ENCODE measurements at places on chromosomes 12 and 14.

- peak; percentile 46 for DNase-seq
Observed at GRCh38 chr14:101062065-101062450, 158.5 kb upstream of the RTL1 start.

DNA sequence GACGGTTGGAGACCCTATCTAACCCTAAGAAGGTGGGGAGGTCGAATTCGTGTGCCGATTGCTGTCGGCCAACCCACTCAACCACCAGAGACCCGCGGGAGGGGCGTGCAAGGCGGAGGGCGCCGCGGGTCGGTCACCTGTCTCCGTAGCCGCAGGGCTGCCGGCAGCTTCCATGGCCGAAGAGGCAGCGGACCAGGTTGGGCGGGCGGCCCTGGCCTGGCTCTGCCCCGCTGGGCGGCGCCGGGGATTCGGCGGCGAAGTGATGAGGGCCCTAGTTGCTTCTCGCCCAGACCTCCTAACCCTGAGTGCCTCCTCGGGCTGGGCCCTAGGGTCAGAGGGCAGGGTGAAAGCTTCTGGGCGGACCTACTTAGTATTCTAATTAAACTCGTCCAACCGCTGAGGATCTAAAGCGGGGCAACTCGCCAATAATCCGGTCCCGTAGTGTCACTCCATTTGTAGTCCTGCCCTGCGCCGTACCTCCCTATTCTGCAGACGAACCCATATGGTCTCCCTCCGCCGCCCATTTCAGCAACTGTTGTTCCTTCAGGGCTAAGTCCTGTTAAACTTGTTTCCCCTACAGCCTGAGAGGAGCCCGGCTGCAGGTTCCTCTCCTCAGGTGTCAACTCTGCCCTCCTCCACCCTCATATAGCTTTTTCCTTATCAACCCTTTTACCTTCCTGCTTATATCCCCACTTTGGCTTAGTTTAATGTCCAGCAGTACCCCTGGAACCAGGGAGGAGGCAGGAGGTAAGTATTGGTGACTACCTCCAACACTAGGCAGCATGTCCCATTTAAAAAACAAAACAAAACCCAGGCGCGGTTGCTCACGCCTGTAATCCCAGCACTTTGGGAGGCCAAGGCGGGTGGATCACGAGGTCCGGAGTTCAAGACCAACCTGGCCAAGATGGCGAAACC lies at the start of gene PYM1:
Gene PYM1, minus strand, starts transcription at position 307 of the 915 bp plus-strand sequence. Its CDS starts 133 bp downstream, at position 174.
- peak; percentile 93 for DNase-seq

GRCh38 chr12:72111706-72112105 lies 160.5 kb upstream of the TRHDE start:
- DNase-seq = no peak

- DNase-seq = no peak
Observed at GRCh38 chr14:94543449-94544124, 17.7 kb upstream of the SERPINA4 start.

DNA sequence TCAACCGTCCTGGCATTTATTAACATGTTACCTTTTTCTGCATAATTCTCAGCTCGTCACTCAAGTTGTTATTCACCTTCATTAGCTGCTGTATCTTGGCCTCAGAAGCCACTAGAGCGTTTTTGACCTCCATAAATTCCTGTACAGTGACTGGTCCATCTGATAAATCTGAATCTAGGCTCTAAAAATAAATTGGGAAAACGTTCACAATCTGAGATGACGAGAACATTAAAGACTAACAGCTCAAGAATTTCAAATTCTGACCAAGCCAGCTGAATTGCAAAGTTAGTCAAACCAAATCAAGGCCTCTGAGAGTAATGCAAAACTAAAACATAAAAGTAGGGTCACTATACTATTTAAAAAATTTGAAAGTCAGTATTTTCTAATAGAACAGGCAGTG lies 45.0 kb downstream of the GIT2 start:
- no peak for DNase-seq

DNA sequence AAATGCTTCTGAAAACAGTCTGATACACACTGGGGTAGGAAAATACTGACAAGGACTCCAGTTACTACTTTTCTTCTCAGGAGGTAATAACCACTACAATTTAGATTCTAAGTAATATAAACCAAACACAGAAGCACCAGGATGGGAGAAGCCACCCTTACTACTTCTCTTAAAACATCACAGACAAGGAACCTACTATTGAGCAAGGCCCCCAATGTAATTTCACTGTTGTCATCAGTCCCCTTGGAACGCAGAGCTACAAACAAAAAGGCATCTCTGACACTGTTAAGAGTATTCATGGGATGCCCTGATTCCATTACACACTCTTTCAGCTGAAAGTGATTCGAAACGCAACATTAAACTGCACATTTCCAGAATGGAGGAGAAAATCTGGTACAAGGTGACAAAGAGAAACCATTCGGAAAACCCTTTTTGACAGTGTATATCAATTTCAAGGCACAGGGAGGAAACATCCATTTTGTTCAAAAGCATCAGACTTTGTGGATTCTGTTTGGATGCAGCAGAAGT lies 185.9 kb downstream of the PPM1H start:
- no peak for DNase-seq

DNA sequence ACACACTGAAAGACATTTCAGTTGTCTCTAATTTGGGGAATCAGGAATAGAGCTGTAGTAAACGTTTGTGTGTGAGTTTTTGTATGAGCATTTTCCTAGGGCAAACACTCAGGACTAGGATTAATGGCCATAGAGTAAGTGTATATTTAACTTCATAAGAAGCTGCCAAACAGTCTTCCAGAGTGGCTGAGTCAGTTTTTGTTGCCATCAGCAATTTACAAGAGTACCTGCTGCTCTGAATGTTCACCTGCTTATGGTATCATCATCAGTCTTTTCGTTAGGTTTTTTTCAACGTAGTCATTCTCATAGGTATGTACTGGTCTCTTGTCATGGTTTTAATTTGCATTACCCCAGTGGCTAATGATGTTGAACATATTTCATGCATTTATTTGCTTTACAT lies 30.6 kb upstream of the TRHDE start:
- no peak for DNase-seq

DNA sequence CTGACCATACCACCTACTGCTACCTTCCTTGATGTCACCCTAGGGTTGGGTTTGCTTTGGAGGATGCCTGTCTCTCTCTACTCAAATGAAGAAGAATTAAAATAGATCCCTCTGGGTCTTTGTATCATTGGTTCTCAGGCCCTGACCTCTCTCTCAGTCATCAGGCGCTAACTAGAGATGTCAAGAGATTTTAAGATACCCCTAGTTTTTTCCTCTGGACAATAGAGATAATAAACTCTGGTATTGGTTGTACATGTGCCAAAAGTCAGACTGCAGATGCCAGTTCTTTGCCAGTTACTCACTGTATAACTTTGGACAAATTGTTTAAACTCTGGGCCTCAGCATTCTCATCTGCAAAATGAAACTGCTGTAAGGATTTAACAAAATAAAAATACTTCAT lies 31.5 kb downstream of the ITPR2 start:
- DNase-seq = no peak

DNA sequence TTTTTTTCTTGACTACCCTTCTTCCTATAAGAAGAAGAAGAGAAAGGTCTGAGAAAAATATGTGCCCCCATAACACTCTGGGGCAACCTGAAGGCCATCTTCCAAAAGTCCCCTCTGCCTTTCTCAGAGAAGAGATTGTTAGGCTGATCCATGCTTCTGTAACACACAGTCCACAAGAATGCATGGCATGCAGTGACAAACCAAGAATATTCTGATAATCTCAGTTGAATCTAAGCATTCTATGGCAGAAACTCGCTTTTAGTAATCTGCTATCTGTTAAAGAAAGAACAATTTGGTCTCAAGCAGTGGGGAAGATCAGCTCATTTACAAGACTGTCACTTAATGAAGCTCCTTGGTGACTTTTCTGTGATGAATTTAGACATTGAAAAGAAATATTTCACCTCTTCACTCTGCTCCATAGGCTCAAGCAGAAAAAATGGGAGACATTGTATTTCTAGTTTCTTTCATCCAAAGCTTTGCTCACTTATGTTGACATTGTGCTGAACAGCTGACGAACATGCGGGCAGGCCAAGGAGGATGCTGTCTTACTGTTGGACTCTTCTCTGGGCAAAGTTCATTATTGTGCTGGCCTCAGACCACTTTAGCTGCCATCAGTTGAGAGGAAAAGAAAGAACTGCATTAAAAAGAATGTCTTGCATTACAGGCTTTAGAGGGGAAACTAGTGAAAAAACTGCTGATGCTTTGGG lies 957.1 kb downstream of the DIO2 start:
- no peak for DNase-seq

- no peak for DNase-seq
Observed at GRCh38 chr12:114625294-114625851, 58.6 kb downstream of the TBX3 start.

GRCh38 chr12:26246483-26247164 lies 51.3 kb downstream of the SSPN start:
- no peak for DNase-seq

DNA sequence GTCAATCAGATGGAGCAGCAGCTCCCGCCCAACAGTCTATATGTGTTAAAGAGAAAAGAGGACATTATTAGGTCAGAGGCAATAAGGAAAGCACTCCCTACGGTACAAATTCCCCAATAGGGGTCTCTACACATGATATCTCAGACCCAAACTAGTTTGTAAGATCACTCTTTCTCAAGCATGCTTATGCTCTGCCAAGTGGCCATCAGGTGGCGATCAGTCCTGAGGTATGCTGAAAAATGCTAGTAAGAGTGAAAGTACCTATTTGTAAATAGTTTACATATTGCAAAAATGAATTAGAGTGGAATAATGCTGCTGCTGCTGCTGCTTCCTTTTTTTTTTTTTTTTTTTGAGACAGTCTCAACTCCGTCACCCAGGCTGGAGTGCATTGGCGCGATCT lies 61.0 kb downstream of the CPM start:
- no peak for DNase-seq

DNA sequence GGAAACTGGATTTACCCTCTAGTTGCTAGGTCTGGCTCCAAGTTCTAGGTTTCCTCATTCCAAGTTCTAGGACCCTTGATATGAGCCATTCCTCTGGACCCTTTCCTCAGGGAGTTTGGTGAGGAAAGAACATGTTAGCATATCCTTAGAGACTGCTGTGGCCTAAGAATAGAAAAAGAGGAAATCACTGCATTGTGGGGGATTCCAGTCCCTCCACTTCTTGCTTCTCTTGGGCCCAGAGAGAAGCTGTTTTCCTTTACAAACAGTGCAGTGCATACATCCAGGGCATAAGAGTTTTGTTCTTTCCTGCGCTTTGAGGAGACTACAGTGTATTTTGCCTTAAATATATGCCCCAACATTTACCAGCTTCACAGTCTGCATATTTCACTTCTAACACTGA lies 59.0 kb downstream of the LLPH start:
- DNase-seq = no peak

DNA sequence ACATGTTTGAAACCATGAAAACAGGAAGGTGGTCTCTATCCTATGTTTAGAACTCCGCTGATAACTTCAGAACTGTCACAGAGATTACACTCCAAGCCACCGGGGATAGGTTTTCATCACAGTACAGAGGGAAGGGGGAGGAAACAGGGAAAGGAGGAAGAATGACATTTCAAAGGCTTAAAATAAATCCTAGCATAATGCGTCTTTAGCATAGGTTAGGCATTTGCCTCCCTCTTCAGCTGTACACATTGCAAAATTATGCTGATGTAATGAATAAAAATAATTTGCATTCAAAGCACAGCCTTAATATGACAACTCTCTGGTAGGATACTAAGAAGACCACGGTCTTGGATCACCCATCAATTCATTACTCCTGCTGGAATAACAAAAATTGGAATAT lies 54.3 kb upstream of the PYGL start:
- no peak for DNase-seq

DNA sequence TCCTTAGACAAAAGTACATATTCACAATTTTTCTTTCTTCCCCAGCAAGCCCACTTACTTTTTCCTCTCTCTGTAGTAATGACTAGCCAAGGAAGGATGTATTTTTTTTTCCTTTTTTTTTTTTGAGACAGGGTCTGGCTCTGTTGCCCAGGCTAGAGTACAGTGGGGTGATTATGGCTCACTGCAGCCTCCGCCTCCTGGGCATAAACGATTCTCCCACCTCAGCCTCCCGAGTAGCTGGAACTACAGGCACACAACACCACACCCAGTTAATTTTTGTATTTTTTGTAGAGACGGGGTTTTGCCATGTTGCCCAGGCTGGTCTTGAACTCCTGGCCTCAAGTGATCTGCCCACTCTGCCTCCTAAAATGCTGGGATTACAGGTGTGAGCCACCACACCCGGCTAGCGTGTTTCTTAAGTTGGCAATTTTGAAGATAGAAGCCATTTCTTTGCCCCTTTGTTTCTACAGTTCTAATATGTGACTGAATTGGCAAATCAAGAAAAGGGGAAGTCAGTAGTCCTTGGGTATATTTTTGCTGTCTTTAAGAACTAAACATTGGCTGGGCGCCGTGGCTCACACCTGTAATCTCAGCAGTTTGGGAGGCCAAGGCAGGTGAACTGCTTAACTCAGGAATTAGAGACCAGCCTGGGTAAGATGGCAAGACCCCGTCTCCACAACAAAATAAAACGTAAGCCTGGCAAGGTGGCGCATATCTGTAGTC lies 3.2 kb upstream of the NACA start:
- DNase-seq = no peak

- DNase-seq = peak; percentile 81
Observed at GRCh38 chr12:71439613-71440344, at the start of gene LGR5. LGR5 (plus strand) TSS chr12:71439798; CDS start chr12:71440081, 283 bp downstream.

GRCh38 chr12:112900298-112901145 lies 6.2 kb upstream of the OAS1 start:
- DNase-seq = no peak

- DNase-seq = no peak
Observed at GRCh38 chr14:27392153-27392552, 794.3 kb upstream of the NOVA1 start.

- DNase-seq = no peak
Observed at GRCh38 chr14:54489318-54489683, 521 bp upstream of the GMFB start.

- DNase-seq = no peak
Observed at GRCh38 chr14:43877351-43877960, 629.6 kb downstream of the FSCB start.

DNA sequence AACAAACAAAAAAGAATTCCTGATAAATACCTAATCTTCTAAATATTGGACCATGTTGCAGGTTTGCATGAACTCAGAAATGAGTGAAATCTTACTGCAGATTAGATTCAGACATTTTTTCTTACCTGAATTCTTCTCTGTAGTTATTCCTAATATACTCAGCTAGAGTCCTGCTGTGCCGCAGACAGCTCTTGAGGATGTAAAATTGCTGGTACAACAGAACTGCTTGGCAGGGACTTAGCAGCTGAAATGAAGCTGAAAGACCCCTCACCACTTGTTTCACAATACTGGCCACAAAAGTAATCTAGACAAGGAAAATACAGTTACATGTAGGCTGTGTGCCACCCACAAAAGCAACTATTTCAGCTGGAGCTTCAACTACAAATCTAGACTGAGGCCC lies 48.3 kb upstream of the KICS2 start:
- no peak for DNase-seq
